ENCODE measurements at places on chromosomes 16 and 17.

DNA sequence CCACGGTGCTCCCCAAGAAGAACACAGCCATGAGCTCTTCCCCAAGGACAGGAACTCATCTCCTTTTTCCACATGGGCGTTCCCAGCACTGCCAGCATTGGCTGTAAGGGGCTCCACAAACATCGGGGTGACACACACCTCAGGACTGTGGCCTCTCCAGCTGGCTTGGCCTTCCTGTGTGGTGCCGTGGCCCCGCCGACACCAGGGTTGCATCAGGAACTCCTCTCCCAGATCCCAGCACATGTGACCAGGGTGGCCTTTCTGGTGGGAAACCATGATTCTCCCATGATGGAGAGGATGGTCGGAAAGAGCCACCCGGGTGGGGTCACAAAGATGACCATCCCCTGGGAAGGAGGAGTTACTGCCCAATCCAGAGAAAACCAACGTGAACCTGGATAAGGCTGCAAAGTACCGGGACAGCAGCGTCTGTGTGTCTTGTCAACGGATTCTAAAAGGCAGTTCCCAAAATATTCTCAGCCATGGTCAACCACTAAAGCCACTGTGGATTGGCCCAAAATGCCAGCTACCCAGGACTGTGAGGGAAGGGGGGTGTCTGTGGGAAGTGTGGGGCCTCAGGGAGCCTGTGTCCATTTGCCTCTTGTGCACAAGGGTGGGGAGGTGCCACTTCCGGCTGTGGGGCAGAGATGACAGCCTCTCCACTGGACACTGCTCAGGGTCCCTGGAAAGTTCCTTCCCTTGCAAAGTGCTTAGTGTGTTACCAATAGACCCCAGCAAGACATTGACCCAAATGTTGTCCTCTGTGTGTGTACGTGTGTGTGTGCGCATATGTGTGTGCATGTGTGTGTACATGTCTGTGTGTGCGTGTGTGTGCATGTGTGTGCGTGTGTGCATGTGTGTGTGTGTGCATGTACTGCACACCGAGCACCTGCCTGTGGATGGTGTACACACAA is 78.0 kb upstream of the CBX4 start:
- no peak for DNase-seq

- no peak for DNase-seq
Measured at GRCh38 chr16:67105881-67106280, 3.9 kb upstream of the PHAF1 start.

- no peak for DNase-seq
Measured at GRCh38 chr16:7541026-7541425, 208.4 kb downstream of the RBFOX1 start.

GRCh38 chr17:40290629-40291280 is 3.1 kb downstream of the CDC6 start:
- no peak for DNase-seq

DNA sequence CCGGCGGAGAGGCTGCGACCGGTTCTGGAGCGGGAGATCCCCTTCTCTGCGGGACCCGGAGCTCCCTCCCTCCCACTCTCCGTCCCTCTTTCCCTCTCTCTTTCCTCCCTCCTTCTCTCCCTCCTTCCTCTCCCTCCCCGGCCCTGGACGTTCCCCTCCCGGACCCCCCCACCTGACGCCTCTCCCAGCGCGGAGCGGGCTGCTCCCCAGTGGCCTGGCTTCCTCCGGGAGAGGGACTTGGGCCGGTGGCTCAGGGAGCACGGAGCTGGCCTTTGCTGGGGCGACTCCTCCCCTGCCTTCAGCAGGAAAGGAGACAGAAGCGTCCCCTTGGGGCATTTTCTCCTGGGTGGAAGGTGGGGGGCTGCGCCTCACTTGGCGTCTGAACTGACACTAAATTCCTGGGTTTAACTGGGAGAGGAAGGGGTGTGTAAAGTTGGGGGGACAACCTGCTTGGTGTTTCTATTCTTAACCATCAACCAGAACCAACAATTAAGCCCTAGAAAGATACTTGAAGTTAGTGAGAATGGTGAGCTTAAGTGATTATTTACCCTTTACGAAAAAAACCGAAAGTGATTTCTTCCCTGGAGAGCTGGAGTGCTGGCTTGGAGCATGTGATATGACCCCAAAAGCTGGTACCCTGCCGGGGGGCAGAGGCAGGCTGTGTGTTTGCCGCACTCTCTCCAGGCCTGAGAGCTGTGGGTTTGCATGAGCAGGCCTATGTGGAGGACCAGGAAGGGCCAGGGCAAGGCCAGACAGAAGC is 775 bp downstream of the SPIRE2 start:
- DNase-seq = no peak

DNA sequence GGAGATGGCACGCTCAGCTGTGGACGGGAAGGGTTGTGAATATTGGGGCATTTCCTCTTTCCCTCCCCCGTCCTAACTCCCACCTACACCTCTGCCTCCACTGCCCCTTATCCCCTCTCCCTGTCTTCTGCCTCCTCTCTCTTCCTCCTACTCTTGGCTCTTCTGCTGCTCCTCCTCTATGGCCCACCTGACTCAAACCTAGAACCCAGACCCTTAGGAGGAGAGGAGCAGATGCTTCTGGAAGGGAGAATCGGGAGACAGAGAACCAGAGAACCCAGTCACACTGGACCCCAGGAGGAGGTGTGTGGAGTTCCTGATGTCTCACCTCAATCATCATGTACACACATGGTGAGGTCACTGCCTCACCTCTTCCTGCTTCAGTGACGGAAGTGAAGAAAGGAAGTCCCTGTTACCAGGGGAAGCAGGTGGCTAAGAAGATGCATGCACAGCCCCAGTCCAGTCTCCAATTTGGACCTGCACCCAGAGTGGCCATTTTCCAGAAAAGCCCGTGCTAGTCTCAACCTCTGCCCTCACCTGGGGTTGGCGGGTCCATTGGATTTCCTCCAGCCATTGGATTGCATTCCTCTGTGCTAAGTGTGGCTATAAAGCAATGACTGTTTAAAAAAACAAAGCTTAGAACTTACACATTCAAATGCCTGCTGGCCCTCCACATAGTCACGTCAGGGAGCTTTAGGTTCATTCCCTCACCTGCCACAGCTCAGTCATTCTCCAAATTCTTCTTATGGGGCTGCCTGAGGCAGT is 4.0 kb downstream of the RNF222 start:
- DNase-seq = no peak

DNA sequence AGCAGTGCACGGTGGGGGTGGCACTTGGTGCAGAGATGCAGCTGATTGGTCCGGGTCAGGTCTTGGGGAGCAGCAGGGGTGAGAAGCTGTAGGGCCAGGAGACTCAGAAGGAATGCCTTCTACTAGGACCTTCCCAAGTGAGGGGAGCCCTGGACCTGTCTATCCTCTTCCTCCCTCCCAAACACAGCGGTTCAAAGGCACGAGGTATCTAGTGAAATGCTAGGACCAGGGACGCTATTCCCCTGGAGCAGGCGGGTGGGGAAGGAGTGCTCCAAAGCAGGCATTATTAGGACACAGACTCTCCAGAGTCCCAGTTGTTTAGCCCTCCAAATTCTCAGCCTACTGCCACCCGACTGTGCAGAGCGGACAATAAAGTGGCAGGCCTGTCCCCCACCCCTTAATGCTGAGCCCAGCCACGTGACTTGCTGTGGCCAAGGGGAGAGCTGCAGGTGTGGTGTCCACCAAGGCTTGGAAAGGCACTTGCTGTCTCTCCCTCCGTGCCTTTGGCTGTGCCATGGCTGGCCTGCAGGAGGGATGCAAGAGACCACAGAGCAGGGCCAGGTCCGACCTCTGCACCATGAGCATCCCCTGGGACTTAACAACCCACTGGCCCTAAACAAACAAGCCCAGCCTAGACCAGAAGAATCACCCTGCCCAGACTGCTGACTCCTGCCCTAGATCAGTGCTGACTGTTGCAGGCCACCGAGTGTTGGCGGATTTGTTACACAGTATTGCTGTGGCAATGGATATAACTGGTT is 97.2 kb downstream of the TBC1D16 start:
- DNase-seq = no peak

GRCh38 chr16:386641-387156 is 4.9 kb upstream of the PGAP6 start:
- no peak for DNase-seq
